ENCODE measurements at places on chromosomes 11 and 22.

DNA sequence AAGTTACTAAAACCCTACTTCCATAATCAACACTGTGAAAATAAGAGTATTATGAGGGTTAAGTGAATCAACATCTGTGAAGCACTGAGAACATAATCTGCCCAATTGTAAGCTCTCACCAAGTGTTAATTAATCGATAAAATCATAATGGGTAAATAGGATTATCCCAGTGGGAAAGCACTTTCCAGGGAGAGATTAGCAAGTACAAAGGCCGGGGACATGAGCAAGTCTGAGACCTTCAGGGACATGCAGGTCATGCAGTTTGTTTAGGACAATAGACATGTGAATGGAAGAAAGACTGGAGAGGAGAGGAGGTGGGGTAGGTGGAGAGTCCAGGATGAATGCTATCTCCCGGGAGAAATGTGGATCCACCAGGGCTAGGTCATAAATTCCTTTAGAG, 57.8 kb upstream of the FIBIN start:
- DNase-seq: no peak

- DNase-seq: peak; percentile 35
Measured at GRCh38 chr11:12109591-12110196, 696 bp upstream of the MICAL2 start.

- no peak for DNase-seq
Measured at GRCh38 chr11:22430141-22430541, 92.0 kb downstream of the SLC17A6 start.

DNA sequence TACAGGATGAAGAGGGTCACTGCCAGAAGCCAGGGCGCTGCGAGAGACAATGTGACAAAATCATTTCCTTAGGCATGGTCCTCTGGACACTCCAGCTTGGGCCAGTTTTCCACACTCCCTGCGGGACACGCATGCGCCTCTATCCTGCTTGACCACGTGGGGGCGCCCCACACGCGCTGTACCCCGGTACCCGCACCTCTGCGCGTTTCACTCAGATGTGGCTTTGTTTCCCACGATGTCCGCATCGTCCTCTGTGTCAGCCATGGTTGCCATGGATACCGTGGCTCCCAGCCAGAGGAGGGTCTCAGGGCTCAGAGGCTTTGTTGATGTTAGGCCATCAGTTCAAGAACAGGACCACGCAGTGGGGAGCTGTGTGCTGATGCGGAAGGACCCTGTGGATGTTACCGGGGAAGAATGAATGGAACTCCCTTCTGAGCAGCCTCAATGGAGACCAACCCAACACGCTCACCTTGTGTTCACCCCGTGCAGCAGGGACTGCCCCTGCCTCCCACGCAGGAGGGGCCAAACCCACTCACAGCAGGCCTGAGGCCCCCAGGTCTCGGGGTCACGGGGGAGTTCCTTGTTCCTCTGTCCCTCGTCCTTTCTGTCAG, 101.1 kb upstream of the SLC22A12 start:
- DNase-seq: peak; percentile 49

- DNase-seq: no peak
Measured at GRCh38 chr11:130912552-130912951, 3.7 kb downstream of the SNX19 start.

GRCh38 chr22:39985383-39986035, 9.2 kb upstream of the FAM83F start:
- DNase-seq: no peak

DNA sequence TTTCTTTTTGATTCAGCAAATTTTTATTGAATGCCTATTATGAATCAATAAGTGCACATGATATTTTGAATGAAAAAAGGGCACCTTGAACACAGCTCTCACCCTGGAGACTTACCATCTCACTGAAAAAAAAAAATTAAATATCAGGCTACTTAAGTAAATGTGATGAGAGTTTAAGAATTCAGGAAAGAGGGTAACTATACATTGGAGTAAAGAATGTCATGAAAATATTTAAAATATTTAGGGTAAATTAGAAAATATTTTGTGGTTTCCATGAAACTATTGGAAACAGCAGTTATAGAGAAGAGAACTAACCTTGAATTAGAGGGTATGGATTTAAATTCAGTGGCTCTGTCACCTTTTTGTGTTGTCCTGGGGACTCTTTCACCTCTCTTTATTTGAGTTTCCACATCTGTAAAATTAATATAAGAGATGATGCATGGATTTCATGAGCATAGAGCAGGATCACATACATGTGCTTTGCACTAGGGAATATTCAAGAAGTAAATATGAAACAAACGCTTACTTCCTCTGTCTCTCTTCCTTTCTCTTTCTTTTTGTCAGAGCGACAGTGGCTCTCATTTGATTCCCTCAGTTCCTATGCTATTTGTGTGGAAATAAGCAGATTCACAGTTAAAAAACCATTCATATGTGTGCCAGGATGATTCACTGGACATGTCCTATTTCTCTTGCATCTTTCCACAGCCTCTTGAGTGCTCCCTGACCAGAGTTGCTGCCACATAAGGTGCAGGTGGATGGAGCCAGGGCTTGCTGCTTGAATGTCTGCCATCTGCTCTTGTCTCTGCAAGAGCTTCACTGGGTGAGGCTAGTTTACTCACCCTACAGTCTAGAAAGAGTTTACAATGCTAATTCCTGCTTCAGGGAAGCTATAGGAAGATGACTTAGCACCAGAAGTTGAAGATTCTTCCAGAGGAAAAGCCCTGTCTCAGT, 533.1 kb downstream of the ETS1 start:
- no peak for DNase-seq

- no peak for DNase-seq
Measured at GRCh38 chr11:128365044-128365443, 222.3 kb downstream of the ETS1 start.

- no peak for DNase-seq
Measured at GRCh38 chr11:62832336-62833234, at the start of gene TEX54. TSS of gene TEX54 (minus strand) at chr11:62832841.

DNA sequence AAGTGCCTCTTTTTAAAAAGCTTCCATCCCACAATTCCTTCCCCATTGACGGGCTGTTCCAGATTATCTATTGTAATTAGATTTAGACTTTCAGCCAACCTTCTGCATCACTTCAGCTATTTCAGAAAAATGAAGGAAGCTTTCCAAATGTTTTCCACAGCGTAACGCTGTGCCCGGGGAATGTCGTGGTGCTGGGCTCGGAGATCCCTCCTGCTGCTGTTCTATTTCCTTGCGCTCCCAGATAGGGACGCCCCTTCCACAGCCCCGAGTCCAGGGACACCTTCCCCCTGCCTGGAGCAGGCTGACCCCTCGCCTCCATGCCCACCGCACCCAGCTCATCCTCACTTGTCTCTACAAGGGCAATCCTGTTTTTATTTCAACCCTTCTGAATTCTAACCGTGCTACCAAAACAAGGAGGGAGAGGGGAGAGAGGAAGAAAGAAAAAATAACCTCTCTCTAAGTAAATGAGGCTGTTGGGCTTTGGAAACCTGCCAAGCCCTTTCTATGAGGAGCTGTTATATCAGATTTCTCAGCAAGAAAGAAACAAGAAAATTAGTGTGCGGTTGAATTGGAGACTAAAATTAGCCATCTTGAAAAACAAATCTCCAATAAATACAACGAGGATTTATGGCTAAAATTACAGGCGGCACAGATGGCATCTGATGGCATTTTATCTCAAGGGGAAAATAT, 366.9 kb downstream of the BRD1 start:
- no peak for DNase-seq

DNA sequence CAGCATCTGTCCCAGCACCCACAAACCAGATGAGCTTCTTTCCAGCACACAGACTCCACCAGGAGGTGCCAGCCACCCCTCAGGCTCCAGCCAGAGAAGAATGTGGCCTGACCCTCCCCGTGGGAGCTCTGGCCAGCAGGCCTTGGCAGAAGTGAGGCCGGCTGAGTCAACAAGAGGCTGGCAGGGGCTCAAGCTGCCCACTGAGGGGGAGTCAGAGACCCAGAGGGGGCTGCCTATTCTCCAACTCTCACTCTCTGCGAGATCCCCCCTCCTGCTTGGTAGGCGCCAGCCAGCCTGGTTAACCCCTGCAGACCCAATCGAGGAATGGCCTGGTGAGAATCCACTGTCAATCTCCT, 10.6 kb upstream of the CDC42EP1 start:
- no peak for DNase-seq

DNA sequence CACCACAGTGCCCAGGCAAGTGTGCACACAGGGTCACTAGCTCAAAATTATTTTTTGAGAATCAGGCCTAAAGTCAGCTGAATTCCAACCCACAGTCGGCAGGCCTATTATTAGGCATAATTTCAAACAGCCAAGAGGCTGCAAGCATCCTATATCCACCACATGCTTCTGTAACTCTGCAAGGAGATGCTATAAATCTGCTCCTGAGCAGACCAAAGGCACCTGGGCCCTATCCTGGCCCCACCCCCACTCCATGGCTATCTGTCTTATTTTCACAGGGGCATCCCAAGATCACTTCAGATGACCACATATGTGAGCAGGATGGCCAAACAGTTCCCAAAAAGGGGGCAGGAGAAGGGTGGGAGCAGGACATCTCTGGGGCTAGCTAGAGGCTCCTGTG, 44.6 kb downstream of the TCF20 start:
- DNase-seq: no peak

DNA sequence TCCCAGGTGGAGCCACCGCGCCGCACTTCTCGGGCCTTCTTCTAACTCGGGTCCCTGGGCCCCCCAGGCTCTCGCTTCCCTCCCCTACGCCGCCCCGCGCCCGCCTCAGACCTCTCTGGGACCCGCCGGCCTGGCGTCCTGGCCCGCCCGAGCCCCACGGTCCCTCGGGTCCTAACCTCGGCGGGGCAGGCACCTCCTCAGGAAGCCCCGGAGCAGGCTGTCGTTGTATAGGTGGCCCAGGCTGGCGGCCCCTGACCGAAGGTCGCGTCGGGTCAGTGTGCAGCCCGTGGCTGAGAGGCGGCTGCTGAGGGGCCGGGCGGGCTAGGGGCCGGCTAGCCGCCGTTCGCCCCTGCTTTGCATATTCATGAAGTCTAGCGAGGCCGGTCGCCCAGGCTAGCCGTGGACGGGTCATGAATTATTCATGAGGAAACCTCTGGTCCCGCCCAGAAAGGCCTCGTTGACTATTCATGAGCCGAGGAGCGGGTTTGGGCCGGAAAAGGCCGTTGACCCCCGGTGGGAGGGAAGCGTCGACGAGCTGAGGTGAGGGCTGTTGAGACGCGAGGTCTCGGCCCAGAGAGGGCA, at the start of gene HORMAD2:
TSS of gene HORMAD2 (plus strand) at position 513 of the 582 bp plus-strand sequence. CDS start 13,489 bp downstream, outside the sequence.
- DNase-seq: no peak

DNA sequence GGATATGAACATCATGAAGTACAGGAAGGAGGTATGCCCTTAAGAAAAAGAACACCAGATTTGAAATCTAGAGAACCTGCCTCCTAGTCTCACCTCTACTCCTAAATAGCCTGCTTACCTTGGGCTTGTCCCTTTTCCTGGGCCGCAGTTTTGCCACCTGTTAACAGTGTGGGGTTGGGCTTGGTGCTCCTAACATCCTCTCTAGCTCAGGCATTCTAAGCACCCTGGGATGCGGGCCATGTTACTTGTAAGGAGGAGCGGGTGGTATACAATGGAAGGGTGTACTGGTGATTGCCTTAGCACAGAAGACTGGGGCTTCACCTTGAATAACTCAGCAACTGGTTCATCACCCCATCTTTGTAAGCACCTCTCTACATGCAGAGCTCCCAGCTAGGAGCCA, 48.7 kb downstream of the TIMP3 start:
- DNase-seq: no peak

DNA sequence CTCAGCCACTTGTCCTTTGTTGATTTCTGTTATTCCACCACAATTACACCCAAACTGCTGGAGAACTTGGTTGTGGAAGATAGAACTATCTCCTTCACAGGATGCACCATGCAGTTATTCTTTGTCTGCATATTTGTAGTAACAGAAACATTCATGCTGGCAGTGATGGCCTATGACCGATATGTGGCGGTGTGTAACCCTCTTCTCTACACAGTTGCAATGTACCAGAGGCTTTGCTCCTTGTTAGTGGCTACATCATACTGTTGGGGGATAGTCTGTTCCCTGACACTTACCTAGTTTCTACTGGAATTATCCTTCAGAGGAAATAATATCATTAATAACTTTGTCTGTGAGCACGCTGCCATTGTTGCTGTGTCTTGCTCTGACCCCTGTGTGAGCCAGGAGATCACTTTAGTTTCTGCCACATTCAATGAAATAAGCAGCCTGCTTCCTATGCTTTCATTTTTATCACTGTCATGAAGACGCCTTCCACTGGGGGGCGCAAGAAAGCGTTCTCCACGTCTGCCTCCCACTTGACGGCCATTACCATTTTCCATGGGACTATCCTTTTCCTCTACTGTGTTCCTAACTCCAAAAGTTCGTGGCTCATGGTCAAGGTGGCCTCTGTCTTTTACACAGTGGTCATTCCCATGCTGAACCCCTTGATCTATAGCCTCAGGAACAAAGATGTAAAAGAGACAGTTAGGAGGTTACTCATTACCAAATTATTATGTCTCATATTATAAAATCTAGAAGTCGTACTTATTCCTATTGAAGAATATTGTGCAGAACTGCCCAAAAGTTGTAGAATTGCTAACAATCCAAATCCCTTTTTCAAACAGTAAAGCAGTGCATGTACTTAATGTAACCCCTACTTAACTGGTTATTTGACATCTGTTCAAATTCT, 53.2 kb downstream of the OR4C6 start:
- DNase-seq: peak; percentile 8

GRCh38 chr11:1074244-1075221, at the start of gene MUC2:
TSS of gene MUC2 (plus strand) at chr11:1074874.
- DNase-seq: no peak

DNA sequence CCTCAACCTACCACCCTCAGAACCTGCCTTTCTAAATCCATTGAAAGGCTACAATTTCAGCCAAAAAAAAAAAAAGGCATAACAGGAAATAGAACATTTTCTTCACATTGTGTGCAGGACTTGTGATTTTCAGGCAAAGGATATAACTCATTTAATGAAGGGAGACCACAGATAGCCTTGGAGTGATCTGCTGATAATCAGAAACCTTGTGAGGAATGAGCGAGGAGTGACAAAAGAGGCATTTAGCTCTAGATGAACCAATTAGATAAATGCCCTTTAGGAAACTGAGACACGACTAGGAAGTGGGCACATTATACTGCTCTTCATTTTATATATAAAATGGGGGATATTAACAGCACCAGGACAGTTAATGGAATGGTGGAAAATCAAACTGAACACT, 216.5 kb upstream of the GRIA4 start:
- no peak for DNase-seq

GRCh38 chr11:16737818-16738192, 642 bp upstream of the C11orf58 start:
- no peak for DNase-seq

DNA sequence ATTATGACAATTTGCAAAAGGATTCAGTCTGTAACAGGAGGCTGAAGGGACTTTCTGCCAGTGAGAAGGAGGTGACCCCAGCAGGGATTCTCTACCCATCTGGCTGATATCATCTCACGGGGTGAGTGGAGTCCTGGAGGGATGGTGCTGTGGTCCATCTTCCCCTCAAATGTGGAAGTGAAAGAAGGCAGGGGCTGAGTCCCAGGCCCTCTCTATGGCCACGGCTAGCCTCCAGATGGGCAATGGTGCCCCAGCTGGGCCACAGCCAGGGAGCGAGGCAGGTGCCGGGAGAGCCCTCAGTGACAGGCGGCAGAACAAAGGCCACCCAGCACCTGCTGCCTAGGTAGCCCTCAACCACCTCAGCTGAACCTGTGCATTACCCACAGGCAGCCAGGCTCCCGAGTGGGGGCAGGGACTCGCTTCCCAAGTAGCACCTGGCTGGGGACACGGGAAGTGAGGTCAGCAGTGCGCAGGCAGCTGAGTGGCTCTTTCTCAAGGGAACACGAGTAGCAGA, 6.7 kb downstream of the NECTIN1 start:
- no peak for DNase-seq

- no peak for DNase-seq
Measured at GRCh38 chr11:47395223-47396048, 13.0 kb upstream of the SLC39A13 start.

- DNase-seq: no peak
Measured at GRCh38 chr11:26783997-26784396, 62.1 kb upstream of the SLC5A12 start.
